Smooth muscle cell of the coronary artery (primary cell): ENCODE measurements at places on chromosomes 2 and 18. TPM values are rescaled to one million over a fixed set of nuclear protein-coding genes. Genes with fewer than 3 reads are reported as not detected.

The ORC2 gene
- 8.9 and 9.8 TPM in 2 replicates for total RNA-seq

The CENPA gene
- 0.47 and 2.9 TPM in 2 replicates for total RNA-seq

The RUFY4 gene
- total RNA-seq, result 0.08 TPM in 1 of 2 replicates, not detected in the other

The FNDC4 gene
- total RNA-seq, result 15.9 and 31.8 TPM in 2 replicates

The TM4SF20 gene
- 0.23 TPM in 1 of 2 replicates, not detected in the other for total RNA-seq

The ACOXL gene
- not detected in 2 replicates for total RNA-seq

The IL1RN gene
- 0.08 TPM in 1 of 2 replicates, not detected in the other for total RNA-seq

The ASXL2 gene
- 3.2 and 15.2 TPM in 2 replicates for total RNA-seq

The SPHKAP gene
- not detected in 2 replicates for total RNA-seq

The XIRP2 gene
- under 0.01 TPM in 1 of 2 replicates, not detected in the other for total RNA-seq

The IL36RN gene
- total RNA-seq, result not detected in 2 replicates
